ENCODE measurements at places on chromosomes 13 and 19.

GRCh38 chr19:50777830-50778303 lies 7.6 kb downstream of the GPR32 start:
- no peak for DNase-seq

DNA sequence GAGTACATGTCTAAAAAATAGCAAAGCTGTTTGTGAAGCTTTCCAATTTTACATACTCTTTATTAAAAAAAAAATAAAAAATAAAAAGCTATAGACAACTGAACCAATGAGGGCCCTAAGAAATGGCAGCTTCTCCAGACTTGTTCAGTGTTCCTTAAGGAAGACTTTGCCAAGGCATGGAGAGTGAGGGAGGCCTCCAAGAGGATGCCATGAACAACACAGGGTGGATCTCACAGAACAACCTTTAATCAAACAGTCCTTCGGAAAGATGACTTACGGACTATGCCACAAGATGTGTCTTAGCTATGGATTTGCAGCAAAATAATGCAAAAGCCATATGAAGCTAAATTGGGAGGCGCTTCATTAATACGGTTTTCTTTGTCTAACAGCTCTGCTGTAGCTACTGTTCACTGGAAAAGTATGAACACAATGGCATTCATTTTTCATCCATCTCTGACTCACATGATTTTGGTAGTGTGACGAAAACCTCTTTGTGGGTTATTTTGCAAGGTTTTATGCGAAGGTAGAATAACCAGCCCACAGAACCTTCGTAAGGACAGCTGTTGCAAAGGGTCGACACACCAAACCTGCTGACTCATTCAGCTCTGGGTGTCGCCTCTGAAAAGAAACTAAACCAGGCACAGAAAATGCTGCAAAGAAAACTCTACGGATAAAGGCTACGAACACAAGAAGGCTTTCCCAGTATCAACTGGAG lies 27.7 kb downstream of the EFNB2 start:
- DNase-seq = no peak

DNA sequence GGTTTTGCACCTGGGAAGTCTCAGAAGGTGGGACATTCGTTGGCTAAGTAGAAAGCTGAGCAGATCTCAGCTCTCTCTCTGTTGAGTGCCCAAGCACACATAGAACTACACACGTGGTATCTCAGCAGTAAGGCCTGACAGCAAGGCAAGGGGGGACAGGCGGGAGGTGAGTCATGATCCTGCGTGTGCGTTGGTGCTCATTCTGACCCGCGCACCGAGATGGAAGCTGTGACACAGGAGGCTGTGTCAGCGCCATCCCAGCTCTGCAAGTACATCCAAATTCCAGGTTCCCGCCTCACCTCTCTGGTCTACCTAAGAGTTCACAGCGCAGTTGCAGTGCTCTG lies 135.7 kb downstream of the USP12 start:
- DNase-seq = no peak

GRCh38 chr13:40672765-40673397 lies 6.4 kb upstream of the FOXO1 start:
- DNase-seq = no peak

DNA sequence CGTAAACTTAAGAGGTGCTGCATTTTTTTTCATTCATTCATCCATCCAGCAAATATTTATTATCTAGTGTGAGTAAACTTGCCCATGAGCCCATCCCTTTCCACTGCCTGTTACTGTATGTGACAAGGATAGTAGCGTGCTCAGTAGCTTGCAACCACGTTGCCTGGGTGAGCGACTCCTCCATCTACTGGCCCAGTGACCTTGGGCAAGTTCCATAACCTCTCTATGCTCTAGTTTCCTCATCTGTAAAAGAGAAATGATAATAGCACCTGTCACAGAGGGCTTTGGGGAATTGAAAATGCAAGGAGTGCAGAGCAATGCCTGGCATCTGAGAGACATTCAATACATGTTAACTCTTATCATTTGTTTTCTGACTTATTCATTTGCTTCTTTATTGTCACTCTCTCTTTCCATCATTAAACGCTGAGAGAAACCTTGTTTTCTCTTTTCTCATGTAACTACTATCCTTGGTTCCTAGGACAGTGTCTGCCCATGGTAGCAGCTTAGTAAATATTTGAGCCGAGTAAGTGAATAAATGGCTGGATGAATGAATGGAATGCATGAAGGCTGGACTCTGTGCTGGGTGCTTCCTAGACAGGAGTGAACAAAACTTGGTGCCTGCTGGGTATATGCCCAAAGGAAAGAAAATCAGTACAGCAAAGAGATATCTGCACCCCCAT lies 19.9 kb downstream of the LRCH1 start:
- no peak for DNase-seq

DNA sequence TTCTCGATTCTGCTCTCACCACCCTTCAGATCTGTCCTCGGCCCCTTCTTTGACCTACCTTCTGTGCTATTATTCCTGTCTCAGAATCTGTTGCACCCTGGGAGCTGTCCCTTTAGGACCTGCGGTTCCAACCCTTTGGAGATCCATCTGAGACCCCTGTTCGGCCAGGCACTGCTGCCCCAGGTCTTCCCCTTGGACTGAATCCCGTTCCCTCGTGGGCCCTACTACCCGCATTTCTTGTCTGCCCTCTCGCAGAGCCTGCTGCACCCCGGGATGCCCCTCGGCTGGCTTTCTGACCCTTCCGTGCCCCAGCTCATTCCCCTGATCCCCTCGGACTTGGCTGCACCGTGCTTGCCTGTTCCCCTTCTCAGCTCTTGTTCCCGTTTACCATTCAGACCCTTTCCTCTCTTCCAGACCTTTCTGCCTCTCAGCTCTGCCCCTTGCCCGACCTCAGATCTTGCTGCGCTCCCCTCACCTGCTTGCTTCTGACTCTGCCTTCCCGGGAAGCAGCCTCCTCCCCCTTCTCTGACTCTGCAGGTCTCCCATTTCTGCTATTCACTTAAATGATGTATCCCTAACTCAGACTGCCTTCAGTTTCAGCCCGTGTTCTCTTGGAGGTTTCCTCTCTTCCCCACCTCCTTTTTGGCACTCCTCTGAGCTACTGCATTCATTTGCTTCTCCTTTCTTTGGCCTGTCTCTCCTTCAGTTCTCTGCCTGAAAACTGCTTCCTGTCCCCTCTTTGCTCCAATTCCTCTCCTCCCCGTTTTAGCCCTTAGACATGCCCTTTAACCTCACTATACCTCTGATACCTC lies 1.1 kb downstream of the ARHGAP35 start:
- DNase-seq = peak; percentile 19

GRCh38 chr19:34534206-34534605 lies 52.6 kb downstream of the WTIP start:
- no peak for DNase-seq

DNA sequence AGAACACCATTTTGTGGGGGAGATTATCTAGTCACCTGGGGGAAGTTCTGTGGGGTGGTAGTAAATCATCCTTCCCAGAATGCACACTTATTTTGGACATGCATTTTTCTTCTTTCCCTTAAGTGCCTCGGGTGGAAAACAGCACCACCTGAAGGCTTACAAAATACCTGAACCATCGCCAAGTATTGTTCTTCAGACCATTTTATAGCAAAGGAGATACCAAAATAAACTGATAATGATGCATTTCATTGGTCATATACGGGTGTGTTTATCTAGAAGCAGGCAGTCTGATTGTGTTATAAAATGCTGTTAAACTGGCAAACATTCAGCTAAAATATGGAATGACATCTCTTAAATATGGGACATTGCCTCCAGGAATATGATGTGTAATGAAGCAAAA lies 1034.7 kb downstream of the SLITRK1 start:
- no peak for DNase-seq

Measured in activated naive CD4-positive, alpha-beta T cell treated with anti-CD3 and anti-CD28 coated beads for 36 hours (primary cell).